ENCODE measurements at places on chromosomes 5 and 9.

DNA sequence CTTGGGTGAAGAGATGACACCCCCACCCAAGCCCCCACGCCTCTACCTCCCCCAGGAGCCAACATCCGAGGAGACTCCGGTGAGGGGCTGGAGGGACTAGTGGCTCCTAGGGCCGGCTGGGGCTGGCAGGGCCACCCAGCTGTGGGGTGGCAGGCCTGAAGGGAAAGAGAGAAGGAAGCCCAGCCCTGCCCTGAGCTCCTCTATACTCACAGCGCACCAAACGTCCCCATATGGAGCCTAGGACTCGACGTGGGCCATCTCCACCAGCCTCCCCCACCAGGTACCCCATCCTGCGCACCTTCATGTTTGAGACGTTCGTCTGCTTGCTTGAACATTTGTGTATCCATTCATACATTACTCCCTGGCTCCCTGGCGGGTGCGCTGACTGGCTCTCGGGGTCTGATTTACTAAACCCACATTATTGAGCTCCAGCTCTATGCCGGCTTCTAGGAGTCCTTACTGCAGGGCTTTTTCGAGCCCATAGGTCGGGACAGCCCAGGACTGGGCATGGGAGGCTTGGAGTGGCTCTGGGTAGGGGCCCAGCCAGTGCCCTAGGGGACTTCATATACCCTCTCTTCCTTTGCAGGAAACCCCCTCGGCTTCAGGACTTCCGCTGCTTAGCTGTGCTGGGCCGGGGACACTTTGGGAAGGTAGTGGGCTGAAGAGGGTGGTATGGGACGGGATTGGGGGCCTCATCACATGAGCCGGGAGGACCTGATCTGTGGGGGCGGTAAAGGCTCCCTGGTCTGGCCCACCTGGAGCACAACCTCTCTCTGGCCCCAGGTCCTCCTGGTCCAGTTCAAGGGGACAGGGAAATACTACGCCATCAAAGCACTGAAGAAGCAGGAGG, 9.1 kb downstream of the ZDHHC12 start:
- no peak for DNase-seq

- DNase-seq: no peak
Measured at GRCh38 chr5:91434348-91434747, 51.2 kb upstream of the ARRDC3 start.

DNA sequence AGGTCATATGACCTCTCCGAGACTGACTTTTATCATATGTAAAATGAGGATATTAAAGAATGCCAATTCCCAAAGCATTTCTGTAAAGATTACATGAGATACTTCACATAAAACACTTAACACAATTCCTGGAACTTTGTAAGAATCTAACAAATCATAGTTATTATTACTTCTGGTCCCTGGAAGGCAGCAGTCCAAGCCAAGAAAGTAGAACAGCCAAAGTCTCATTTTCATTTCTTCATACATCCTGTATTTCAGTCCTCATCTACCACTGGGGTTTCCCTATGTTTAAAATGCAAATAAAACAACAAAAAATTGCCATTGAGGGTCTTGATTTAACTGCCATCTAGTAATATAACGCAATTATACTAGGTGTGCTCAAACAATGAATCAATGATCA, 179.5 kb downstream of the MARCHF11 start:
- DNase-seq: no peak

DNA sequence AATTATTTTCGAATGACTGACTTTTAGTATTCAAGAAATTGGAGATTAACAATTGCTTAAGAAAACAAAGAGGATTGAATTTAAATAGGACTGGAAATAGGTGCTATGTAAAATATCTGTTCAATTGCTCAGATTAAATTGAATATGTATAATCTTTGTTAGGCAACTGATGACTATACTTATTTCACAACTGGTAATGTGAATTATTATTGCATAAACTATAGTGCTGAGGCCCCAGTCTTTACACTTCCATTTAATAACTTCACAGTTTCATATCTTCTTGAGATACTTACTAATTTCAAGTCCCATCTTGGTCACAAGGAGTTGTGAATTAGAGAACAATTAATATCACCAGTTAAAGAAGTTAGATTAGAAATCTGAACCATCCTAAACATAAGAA, 16.7 kb downstream of the CEP78 start:
- DNase-seq: no peak
